ENCODE measurements at places on chromosomes 16 and 17.

GRCh38 chr16:15435216-15435864 lies 952 bp downstream of the BMERB1 start:
- peak; percentile 6 for DNase-seq

DNA sequence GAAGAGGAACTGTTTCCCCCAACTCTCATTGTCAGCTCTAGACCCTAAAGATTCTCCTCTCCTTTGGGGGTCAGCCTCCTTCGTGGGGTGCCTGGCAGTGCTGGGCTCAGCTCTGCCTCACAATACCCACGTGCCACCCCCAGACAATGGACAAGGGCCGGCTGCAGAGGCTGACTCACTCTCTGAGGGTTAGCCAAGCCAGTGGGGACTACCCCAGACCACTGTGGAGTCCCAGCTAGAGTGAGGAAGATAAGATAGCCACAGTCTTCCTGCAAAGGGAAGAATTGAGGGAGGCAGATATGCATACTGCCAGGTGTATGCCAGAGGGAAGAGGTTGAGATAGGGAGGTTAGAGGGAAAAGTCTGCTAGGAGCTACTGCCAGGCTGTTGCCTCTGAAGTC lies 13.5 kb upstream of the MTMR4 start:
- no peak for DNase-seq

DNA sequence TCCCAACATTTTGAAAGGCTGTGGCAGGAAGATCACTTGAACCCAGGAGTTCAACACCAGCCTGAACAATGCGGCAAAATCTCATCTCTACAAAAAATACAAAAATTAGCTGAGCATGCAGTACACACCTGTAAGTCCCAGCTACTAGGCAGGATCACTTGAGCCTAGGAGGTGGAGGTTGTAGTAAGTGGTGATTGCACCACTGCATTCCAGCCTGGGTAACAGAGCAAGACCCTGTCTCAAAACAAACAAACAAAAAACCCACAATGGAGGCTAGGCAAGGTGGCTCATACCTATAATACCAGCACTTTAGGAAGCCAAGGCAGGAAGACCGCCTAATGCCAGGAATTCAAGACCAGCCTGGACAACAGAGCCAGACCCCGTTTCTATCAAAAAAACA lies 12.0 kb downstream of the APPBP2 start:
- DNase-seq = no peak

DNA sequence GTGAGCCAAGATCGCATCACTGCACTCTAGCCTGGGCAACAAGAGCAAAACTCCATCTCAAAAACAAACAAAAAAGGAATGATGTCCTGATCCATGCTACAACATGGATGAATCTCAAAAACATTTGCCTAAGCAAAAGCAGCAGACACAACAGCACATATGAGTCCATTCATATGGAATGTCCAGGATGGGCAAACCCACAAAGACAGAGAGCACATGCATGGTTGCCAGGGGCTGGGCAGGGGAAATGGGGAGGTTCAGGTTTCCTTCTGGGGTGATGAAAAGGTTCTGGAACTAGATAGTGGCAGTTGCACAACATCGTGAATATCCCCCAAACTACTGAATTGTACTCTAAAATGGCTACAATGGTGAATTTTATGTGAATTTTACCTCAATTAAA lies 35.3 kb upstream of the RAI1 start:
- no peak for DNase-seq

DNA sequence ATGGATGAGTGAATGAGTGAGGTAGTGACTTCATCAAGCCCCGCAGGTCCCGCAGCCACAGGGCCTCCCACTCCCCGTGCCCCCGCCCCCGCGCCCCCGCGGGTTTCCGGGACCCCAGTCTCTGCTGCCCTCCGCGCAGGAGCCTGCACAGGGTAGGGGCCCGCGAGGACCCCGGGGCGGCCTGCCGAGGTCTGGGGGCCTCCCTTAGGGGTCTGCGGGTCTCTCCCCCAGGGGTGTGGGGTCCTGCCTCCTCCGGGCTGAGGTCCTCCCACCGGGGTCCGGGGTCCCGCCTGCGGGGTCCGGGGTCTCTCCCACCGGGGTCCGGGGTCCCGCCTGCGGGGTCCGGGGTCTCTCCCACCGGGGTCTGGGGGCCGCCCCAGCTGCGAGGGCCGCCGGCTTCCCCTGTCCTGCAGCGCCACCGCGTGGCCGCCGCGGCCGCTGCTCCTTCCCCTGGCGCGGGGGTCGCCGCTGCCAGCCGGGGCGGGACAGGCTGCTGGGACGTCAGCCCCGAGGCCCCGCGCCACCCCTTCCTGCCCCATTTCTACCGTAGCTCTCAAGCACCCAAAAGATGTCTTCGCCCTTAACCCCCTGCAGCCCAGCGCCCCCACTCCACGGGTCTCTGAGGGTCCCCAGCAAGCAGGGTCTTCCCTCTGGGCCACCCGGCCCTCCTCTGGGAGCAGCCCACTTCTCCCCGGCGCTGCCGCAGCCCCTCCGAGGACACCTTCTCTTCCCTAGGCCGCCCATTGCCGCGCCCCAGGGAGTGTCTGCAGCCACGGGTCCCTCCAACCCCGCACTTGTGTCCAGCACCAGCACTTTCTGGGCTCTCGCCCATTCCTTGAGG lies 10.4 kb upstream of the CHMP6 start:
- no peak for DNase-seq

- DNase-seq = no peak
Observed at GRCh38 chr16:58062821-58063220, 37.3 kb downstream of the MMP15 start.

DNA sequence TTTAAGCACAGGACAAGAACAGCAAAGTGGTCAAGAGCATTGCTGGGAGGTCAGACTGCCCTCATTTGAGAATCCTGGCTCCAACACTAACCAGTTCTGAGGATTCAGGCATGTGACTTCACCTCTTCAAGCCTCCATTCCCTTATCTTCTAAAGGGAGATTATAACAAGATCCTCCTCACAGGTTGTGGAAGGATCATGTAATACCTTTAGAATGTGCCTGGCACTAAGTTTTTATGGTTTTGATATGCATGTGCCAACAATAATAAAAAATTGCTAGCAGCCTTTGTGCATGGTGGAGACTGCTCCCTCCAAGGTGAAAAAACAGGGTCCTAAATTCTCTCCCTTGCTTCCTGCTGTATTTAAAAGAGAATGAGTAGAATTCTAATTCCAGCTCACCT lies 36.0 kb upstream of the ADAMTS18 start:
- no peak for DNase-seq

DNA sequence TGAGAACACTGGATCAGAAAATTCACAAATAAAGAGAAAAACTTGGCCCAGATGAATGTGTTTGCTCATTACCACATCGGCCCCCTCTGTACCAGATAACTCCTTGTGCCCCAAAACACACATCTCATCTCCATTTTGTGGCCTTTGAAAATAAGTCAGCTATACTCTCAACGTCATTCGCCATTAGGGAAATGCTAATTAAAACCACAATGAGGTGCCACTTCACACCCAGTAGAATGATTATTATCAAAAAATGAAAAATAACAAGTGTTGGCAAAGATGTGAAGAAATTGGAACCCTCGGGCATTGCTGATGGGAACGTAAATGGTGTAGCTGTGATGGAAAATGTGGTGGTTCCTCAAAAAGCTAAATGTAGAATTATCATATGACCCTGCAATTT lies 34.6 kb upstream of the AKTIP start:
- DNase-seq = no peak

DNA sequence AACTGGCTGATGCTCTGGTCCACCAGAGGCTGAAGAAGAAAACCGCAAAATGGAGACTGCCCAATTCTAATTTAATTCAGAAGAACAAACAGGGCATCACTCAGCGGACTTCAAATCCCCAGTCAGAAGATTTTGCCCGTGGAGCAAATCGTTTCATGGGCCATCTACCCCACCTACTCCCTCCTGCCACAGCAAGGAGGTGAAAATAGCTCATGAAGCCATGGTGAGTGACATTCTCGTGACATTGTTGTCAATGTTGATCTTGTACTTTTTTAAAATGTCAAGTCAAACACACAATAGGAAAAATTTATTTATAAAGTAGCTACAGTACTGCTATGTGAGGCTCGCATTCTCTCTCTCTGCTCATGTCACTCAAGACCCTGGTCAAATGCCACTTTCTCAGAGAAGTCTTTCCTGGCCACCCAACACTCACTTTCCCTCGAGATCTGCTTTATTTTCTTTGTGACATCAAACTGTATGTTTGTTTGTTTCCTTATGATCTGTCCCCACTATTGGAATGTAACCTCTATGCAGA lies 31.3 kb upstream of the SOX9 start:
- no peak for DNase-seq

- no peak for DNase-seq
Observed at GRCh38 chr16:6993544-6993943, 339.1 kb upstream of the RBFOX1 start.

DNA sequence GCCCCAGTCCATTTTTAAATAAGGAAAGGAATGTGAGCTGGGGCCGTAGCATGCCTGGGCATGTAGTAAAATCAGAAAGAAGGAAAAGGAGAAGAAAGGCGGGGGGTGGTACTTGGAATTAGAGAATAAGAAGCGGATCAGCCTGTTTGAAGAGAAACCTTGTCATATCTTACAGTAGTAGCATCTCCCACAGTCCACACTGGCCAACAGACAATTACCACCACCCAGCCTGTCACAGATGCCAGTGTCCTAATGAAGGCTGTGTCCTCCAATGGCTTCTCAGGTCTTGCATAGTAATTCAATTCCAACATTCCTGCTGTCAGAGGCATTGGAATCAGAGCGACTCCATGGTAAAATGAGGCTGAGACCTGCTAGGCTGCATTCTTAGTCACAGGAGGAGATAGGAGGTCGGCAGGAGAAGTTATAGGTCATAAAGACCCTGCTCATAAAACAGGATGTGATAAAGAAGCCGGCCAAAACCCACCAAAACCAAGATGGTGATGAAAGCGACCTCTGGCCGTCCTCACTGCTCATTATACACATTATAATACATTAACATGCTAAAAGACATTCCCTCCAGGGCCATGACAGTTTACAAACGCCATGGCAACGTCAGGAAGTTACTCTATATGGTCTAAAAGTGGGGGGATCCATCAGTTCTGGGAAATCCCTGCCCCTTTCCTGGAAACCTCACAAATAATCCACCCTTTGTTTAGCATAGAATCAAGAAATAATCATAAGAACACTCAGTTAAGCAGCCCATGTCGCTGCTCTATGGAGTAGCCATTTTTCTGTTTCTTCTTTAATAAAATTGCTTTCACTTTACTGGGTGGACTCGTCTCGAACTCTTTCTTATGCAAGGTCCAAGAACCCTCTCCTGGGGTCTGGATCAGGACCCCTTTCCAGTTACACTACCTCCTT lies 9.6 kb upstream of the AKAP10 start:
- DNase-seq = no peak

DNA sequence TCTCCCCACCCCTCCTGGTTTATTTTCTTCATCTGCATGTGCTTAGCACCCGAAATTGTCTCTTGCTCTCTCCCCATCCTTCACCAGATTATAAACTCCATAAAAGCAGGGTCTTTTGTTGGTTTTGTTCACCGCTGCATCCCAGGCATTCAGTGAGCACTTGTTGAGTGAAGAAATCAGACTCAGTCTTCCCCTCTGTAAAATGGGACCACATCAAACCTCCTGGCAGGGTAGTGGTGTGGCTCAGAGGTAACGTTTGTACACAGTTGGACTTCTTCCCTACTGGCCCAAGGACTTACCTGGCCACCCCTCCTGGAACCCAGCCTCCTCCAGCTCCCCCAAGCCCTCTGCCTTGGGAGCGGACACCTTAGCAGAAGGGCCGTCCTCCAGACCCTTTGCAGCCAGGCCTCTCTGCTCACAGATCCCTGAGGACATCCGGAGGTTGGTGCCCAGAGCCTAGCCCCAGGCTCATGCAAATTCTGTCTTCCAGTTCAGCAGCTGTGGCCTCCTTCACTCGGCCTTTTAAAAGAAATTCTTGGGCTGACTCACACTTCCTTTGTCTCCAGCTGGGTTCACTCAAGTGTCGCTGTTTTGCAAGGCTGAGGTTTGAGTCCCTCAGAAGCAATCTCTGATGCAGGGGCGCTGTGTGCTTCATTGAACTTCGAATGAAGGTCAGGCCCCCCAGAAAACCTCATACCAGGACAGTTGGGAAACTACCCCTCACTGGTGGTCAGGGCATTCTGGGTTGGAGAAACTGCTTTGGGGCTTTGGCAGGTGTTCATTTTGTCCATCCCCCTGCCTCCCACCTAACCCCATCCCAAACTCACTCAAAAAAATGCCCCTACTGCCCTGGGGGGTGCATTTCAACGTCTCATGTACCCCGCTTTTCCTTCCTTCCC lies 16.8 kb upstream of the RMI2 start:
- DNase-seq = peak; percentile 85

GRCh38 chr17:41734139-41734948 lies at the start of gene HAP1:
Gene HAP1, minus strand, starts transcription at chr17:41734643. Its CDS starts 9 bp downstream, at chr17:41734634.
- DNase-seq = no peak

DNA sequence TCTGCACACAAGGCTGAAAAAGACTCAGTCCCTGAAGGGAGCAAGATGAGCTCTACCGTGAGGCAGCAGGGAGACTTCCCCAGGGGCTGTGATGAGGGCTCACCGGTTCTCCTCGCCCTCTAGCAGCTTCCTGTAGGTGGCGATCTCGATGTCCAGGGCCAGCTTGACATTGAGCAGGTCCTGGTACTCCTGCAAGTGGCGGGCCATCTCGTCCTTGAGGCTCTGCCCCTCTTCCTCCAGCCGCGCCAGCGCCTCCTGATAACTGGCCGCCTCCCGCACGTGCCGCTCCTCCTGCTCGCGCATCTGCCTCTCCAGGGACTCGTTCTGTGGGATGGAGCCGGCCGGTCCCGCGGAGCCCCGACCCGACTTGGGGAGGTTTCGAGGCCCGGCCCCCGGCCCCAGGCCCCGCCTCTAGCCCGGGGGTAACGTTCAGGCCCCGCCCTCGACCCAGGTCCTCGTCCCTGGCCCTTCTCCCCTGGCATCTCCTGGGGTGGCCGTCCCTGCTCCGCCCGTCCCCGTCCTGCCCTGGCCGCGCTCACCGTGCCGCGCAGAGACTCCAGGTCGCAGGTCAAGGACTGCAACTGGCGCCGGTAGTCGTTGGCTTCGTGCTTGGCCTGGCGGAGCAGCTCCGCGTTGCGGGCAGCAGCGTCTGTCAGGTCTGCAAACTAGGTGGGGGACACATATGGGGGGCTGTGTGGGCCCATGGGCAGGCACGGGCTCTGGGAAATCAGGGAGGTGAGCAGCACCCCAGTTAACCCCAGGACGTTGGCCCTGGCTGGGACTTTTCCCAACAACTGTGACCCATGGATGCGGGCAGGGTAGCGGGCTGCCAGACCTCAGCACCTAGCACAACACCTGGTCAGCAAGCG lies 3.9 kb downstream of the GFAP start:
- DNase-seq = peak; percentile 67

- DNase-seq = no peak
Observed at GRCh38 chr17:57761887-57762286, 16.8 kb upstream of the CCDC182 start.

All from suppressor macrophage (primary cell).